Activated B cell treated with CpG ODN at 0.5 μM for 24 hours (primary cell): ENCODE measurements at places on chromosomes 2 and 18.

DNA sequence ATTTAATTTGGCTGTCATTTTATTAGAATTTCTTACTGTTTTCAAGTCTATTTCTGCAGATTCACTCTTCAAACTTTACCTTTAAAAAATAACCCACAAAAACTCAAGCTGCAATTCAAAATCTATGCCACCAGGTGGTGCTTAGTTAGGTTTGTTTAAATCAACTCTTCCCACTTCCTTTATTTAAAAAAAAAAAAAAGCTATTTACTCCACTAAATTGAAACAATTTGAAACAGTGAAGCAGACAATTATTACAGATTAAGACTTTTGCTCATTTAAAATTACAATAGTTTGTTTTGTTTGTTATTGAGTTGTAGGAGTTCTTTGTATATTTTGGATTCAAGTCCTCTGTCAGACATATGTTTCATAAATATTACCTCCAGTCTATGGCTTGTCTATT, 300.0 kb downstream of the PDE11A start:
- no peak for DNase-seq

GRCh38 chr18:61948846-61949438, 56.1 kb upstream of the RNF152 start:
- DNase-seq, result no peak

DNA sequence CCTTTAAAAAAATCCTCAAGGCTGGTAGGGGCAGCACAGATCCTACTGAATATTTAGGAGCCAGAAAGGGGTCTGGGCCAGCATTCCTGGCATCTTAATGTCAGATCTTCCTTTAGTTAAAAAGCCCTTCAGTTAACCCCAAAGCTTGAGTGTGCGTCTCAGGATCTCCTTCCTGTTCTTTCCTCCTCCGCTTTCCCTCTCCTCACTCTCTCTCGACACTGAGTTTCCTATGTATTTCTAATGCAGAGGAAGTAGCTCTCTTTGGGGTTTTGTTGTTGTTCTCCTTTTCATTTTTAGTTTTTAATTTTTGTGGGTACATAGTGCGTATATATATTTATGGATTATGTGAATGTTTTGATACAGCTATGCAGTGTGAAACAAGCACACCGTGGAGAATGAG, 109.9 kb upstream of the COPS8 start:
- DNase-seq, result no peak

- no peak for DNase-seq
These were observed 51.8 kb upstream of the STAT1 start for GRCh38 chr2:191065785-191066184.

GRCh38 chr18:6920099-6920955, 190.8 kb downstream of the ARHGAP28 start:
- DNase-seq, result no peak

GRCh38 chr2:96233436-96233835, 24.8 kb upstream of the STARD7 start:
- DNase-seq, result no peak

DNA sequence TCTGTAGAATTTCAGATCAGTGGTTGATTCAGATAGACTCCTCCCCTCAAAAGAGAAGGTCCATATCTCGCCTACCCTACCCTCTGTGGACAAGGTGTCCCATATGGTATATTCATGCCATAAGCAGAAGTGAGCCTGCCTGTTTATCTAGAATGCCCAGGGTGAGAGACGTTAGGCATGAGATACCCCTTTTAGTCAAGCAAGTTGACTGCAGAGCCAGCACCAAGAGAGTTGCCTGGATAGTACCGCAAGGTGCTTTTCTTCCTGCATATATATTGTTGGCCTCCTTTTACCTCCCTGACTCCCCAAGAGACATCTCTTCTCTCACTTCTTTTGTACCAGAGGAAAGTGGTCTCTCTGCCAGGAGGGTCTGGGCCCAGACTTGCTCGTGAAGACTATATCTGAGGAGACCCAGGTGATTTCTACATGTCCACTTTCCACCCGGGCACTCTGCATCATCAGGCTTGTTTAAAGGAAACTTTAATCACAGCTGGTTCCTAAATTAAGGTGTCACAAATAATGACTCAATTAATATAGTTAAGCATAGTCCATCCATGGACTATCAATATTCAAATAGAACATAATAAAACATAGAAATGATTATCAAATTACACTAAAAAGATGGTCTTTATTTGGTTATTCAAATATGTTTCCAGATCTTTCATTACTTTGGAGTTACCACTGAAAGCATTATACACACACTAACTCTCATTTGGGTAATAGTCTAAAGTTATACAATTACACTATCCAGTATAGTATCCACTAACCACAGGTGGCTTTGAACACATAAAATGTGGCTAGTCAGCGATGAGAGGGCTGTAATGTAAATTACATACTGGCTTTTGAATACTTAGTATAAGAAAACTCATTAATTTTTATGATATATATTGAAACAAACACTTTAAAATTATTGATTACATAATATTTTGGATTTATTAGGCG, 4.1 kb downstream of the ITGA4 start:
- DNase-seq, result no peak

GRCh38 chr18:25518716-25519053, 166.7 kb upstream of the ZNF521 start:
- no peak for DNase-seq

GRCh38 chr2:61789807-61790602, 63.9 kb downstream of the FAM161A start:
- DNase-seq, result no peak

DNA sequence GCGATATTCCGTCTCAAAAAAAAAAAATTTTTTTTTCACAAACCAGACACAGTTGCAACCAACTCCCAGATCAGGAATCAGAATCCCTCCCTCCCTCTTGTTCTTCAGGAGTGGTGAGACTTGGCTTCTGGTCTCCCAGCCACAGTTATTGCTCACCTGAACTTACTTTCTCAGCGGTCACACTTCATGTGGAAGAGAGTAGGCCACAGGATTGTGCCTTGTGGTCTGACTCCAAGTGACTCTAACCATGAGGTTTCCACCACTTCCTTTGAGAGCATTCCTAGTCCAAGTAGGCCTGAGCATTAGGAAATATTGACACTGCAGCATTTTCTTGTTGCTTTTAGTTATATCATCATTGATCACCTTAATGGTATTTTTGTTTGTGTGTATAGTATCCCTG, 12.1 kb downstream of the FMNL2 start:
- no peak for DNase-seq

DNA sequence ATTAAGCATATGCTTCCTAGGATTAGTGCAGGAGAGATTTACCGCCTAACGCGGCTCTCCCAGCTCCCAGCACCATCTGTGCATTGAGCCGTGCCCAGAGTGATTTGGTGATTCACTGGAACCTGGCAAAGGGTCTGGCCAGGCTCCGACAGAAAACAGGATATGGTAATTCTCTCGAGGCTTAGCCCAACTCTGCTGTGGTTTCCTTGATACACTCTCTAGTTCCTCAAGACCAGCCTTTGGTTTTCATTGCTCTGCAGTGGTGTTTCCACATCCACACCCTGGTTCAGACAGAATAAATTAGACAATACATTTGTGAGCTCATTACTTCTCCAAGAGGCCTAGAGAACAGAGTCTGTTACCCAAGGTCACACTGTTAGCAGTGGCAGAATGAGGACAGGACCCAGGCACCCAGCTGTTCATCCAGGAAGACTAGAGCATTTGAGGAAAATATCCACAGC, 23.0 kb upstream of the SMAD2 start:
- no peak for DNase-seq

GRCh38 chr2:240810199-240810598, 9.8 kb downstream of the KIF1A start:
- no peak for DNase-seq

GRCh38 chr2:190515687-190516086, 18.8 kb downstream of the NEMP2 start:
- no peak for DNase-seq

DNA sequence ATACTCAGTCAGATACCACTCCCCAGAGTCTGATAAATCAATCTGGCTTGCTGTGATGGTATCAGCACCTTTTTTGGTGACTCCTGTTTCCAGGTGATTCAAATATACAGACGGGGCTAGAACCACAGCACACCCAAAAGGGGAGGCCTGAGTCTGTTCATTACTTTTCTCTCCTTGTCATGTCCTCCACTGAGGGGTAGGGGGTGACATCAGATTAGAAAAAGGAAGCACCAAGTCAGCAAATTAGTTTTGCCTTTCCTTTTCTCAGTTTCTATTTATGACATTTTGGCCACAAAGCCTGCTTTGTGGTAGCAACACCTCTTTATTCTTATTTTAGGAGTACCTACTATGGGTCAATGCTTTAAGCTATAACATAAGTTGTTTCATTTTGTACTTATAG, 127.4 kb downstream of the CCDC102B start:
- no peak for DNase-seq

DNA sequence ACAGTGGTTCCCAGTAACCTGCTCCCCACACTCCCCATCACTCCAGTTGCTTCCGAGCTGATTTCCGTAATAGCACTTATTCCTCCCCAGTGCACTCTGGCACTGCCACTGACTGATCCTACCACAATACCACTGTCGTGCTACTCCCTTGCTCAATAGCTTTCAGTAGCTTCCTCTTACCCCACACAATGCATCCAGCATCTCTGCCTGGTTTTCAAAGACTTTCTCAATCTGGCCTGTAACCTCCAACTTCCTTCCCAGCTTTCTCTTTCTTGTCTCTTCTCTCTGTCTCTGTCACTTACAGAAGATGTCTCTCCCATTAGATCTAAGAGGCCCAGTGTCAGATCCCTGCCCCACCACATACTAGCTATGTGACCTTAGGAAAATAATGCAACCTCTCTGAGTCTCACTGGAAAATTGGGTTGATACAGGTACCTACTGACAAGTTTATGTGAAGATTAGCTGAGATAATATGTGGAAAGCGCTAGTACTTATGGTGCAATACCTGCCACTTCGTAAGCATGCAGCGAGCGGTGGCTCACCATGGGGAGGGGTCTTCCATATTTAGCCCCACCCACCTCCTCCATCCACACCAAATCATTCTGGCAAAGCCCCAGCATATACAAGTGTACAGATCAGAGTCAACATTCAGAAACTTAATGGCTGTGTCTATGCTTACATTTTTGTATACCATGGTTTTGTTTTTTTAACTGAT, 36.7 kb downstream of the SFXN5 start:
- DNase-seq, result no peak

- DNase-seq, result no peak
These were observed 54.5 kb upstream of the ZDBF2 start for GRCh38 chr2:206219957-206220356.

GRCh38 chr2:181742922-181743722, 62.8 kb upstream of the NEUROD1 start:
- DNase-seq, result no peak

GRCh38 chr2:71887196-71887595, 260.5 kb downstream of the CYP26B1 start:
- DNase-seq, result no peak

GRCh38 chr2:170712653-170713542, 2.2 kb upstream of the SP5 start:
- DNase-seq, result no peak

DNA sequence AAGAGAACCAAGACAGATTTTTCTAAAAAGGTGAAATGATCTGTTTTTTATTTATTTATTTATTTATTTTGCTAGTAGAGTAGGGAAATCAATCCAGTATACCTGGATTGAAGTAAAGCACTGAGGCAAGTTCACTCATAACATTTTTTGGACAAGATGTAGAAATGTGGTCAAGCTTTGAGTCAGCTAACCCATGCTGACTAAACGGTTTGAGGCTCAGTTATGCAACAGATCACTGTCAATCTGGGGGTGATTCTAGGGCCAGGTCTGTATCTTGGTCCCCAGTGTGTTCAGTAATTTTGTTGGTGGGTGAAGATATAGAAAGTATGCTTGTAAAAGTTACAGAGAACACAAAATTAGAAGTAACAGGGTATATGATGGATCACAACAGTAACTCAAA, 60.2 kb downstream of the RMDN2 start:
- no peak for DNase-seq

- no peak for DNase-seq
These were observed 45.8 kb downstream of the ROCK2 start for GRCh38 chr2:11298592-11298991.

DNA sequence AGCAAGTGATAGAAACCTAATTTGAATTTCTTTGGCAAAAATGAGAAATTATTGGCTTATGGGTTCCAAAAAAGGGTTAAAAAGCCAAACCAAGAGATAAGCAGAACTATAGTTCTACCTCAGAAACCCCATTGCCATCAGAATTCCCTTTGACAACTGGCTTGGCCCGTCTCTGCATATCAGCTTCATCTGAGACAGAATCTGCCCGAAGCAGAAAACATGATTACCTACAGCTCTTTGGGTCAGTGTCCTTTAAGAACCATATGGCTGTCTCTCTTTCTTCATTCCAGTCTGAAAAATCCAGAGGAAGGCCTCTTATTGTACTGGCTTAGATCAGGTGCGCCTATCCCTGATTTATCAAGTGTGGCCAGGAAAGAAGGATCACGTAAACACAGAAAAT, 49.8 kb upstream of the AGPS start:
- DNase-seq, result no peak

GRCh38 chr18:36769611-36770314, 59.0 kb downstream of the TPGS2 start:
- no peak for DNase-seq

DNA sequence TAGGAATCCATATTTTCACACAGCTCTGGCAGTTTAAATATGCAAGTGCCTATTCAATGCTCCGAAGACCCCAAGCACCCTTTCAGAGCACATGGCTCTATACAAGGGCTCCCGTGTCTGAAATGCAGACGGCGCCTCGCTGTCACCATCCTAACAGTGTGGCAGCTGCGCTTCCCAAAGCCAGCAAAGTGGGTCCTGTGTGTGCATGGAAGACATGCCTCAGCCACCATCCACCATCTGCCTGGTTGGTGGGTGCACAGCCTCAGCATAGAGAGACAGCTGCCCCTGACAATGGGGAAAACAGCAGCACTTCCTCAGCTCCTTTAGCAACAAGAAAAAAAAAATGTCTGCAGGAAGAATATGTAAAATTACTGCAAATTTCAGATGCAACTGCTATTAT, 218.1 kb downstream of the SP3 start:
- DNase-seq, result no peak

- no peak for DNase-seq
These were observed 150.7 kb downstream of the TMEM200C start for GRCh38 chr18:5744659-5745058.
